ENCODE measurements at places on chromosomes 2 and 18.

GRCh38 chr2:33484042-33484621, 7.7 kb downstream of the RASGRP3 start:
- DNase-seq: no peak

GRCh38 chr2:96090196-96090926, 26.0 kb downstream of the ADRA2B start:
- DNase-seq: no peak

GRCh38 chr2:162149940-162150339, 2.1 kb downstream of the GCG start:
- DNase-seq: no peak

DNA sequence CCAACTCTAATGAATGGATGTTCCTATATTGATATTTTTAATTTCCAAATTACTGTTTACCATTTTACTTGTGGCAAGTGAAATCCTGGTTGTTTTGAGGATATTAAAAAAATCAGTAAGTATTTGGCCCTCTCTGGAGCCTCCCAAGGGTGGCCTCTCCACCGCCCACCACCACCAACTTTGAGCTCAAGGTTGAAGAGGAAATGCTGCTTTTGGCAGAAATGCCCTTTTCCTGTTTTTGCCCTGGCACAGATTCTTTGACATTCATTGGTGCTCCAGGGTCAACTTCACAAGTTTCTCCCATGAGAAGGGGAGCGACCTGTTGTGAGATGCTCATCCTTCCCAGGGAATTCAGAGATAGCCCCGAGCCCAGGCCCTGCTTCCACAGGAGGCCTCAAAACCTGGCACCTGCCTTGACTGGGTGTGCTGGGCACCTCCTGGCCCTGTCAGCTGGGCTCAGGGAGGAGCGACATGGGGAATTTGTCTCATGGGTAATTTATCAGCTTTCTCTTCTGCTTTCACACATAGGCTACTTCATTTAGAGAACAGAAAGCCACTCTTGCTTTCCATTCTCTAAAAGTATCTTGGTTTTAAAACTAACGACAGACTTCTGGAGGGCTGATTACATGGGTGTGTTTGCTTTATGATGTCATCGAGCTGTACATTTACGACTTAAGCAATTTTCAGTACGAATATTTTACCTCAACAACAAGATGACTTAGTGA, 6.9 kb downstream of the CD8A start:
- DNase-seq: no peak

DNA sequence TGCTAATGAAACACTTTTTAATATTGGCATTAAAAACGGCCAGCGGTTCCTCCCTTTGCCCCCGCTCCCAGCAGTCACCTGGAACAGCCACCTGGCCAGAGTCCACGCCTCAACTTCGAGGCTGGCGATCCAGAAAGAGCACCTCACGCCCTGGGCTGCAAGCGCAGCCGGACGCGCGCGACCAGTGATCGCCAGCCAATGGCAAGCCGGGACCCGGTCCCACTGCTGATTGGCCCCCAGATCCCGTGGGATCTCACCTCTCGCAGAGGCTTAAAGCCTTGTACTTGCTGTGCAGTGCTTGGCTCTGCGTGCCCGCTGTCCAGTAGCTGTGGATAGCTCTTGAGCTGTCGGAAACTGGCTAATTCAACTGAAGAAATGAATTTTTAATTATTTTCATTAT, 4.1 kb upstream of the RBM45 start:
- DNase-seq: no peak

DNA sequence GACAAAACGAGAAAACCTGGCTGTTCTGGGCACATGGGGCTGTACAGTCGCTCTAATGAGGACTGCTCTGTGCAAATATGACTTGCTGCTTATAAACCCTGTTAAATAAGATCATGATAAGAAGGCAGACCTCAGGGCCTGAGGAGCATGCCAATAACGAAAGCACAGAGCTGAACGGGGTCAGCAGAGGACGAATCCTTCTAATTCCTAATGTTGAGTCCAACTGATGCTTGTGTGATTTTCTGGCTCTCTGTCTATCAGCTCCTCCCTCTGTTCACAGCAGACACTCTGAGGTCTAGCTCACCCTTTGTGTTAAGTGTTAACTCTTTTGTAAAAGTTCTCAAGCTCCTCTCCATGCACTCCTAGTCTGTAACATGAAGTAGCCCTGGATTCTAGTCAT, 167.2 kb upstream of the REV1 start:
- DNase-seq: no peak

- DNase-seq: no peak
These were observed 11.9 kb downstream of the FIGN start for GRCh38 chr2:163723881-163724280.

GRCh38 chr2:139018252-139018651, 238.1 kb upstream of the NXPH2 start:
- no peak for DNase-seq

DNA sequence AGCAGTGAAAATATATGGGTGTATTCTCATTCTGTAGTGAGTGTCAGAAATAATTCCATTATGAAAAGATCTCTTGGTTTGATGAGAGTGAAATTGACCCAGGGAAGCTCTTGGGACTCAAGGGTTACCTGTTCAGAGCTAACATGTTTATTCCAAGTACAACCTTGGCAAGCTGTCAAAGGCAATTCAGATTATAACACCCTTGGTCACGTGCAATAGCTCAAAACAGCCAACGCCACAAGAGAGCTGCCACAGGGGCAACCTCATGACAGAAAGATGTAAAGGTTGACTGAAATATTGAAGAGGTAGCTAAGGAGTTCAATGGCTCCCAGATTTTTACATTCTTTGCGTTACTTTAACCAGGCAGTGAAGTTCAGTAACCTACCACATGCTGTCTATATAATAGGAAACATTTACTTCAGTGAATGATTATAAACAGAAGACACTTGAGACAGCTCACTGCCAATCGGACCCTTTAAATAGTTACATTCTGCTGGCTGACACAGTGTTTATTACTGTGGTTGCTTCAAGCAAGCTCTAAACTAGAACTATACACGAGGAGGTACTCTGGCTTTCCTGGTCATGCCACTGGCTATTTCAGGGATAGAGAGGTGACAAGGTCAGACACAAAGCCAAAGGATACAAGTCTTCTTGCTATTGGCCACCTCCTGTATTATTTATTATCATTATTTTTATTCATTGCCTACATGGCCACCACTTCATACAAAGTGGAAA, 187.3 kb downstream of the PID1 start:
- DNase-seq: no peak

- no peak for DNase-seq
These were observed 1133.6 kb upstream of the ZEB2 start for GRCh38 chr2:145653553-145653952.

- DNase-seq: no peak
These were observed 95.6 kb upstream of the PDE1A start for GRCh38 chr2:182522405-182522896.

DNA sequence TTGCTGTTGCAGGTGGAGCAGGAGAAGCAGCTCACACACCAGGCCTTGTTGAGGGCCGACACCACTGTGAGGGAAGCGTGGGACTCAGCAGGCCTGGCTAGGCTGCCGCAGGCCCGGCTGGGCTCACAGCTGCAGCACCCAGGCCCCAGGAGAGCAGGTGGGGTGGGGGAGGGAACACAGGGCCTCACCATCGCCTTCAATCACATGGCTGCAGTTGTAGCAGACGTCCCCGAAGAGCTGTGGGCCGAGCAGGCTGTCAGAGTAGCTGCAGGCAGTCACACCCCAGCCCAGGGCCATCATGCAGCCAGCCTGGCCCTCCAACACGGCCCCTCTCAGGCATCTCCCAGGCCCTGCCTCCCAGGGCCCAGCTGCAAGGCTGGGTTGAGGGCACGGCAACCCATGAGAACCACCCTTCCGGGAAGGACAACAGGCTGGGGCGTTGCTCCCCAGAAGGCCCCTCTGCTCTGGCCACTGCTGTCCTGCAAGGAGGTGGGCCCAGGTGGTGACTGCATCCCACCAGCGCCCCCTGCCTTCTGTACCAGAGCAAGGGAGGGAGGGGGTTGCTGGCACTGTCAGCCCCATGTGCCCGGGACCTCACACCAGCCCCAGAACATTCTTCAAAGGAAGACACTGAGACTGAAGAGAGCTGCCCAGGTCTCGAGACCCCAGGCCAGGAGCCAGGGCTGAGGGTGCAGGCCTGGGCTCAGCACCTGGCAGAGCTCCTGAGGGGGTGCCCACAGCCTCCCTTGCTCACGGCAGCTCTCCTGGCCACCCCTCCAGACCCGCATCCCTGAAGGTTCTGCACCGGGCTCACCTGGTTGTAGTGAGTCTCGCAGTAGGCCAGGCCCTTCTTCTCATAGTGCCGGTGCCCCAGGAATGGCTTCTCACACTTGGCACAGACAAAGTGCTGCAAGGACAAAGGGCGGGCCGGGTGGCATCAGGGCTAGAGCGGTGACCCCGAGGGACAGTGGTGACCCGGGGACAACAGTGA, 5.6 kb upstream of the GPR17 start:
- no peak for DNase-seq

DNA sequence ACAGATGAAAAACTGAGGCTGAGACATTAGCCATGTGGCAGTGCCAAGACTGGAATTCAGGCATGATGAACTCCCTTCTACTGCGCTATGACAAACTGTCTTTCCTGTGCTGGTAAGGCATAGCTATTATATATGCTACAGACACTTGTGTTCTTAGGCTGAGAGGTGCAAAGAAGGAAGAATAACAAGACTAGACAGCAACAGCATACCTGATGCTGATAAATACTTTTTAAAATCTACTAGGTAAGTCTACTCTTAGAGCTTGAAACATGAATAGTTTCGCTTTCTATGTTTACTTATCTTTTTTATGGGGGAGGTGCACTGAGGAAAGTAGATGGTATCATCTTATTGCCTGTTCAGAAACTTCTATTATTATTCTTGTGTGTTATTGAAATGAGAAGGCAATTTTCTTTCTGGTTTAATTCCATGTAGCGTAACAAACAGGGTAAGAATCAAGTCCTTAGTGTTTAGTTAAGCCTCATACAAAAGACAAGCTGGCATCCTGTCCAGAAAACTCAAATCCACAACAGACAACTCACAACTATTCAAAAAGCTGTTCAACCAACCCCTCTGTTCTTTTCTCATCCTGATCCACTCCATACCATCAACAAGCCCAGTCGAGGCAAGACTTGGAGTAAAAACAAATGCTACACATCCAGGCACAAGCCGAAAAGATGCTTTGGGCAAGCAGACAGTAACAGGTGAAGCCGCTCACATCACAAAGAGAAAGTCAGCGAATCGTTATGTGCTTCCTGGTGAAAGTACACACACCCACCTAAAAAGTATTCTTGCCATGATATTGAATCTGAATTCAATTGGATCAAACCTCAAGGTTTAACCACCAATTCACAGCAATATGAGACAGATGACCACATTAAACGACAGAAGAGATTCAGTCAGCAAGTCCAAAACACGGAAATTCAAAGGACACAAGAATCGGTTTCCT, 1.5 kb downstream of the TTC32 start:
- DNase-seq: no peak

GRCh38 chr2:25132299-25132635, 36.1 kb downstream of the POMC start:
- DNase-seq: no peak

DNA sequence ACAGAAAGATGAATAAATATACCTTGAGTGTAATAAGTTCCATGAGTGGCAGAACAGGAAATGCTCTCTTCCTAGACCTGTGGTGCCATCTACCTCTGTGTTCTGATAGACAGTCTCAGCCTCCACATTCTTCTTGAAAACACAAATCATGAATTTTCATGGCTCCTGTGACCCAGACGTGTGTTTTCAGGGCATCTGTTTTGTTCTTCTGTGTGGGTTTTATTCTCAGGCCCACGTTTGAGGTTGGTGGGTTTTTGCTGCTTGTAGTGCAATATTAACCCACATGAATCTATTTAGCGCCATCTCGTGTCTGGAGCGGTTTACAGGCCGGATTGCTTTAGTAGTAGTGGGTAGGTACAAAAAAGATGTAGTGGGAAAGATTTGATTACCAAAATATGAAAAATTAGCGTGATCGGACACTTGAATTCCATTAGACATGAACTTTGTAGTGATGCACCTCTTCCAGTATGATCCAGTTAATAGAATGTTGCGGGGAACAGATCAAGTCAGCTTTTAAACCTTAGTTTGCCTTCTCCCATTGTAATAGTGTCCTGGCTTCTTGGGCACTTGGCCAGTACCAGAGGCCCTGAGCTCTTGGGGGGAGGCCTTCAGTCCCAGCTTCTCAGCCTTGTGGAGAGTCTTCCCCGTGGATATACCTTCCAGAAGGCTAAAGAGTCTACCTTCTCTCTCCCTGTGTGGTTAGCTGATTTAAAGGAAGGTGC, 256.5 kb downstream of the TPGS2 start:
- DNase-seq: no peak

GRCh38 chr2:262117-262516, 1.7 kb downstream of the SH3YL1 start:
- DNase-seq: no peak

- DNase-seq: no peak
These were observed 79.3 kb downstream of the ACAA2 start for GRCh38 chr18:49733896-49734585.

GRCh38 chr2:55718165-55719008, 24.7 kb upstream of the PNPT1 start:
- no peak for DNase-seq

GRCh38 chr2:38380397-38381130, 3.5 kb upstream of the ATL2 start:
- DNase-seq: no peak

DNA sequence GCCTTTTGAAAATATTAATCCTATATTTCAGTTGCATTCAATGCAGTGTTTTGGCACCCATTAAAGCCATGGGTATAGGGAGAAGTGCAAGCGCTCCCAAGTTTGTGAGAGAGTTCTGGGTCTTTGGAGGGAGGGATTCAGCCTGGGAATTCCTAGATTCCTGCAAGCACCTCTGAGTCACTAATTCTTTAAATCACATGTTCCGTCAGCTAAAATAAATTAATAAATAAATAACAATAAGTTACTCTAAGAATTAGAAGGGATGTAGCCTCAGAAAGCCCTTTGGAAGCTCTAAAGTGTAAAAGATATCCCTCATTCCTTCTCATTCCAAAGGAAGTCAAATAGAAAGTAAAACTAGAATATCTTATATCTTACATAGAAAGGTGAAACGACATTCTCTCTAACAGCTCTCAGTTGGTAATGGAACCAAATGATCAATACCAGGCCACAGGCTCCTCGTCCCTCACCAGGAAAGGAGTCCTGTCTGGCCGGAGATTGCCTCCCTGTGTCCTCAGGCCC, 222.4 kb upstream of the RBBP8 start:
- no peak for DNase-seq

DNA sequence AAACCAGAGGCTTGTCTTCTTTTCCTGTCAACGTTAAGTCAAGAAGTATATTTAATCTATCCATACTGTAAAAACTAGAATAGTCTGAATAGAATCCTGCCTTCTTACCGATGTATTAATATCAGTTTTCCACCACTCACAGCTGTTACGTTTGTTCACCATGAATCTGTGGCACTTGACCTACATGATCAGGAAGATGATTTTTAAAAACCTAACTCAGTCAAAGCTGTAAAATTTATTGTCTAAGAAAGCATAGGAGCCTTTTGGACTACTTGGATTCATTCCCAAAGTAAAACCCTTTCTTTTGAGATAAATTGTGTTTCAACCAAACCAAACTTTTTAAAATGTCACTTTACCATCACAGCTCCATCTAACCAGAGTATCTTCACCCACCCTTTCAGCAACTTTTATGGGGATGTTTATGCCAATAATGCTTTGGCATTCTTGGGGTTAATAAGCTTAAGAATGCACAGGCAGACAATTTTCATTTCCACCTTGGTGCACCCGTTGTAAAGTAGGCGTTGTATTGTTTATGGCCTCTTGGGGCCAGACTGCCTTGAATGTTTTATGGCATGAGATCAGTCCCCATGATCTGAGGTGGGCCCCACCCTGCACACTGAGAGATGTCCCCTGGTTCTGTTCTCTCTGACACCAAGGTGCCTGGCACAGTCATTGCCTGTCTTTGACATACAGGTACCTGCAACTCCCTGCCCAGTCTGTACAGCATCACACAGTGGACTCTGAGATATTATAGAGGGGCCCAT, 176.2 kb upstream of the EPAS1 start:
- DNase-seq: no peak

Measured in stimulated activated CD4-positive, alpha-beta T cell treated with anti-CD3 and anti-CD28 coated beads, Interleukin-1b, Interleukin-23, amount 100 ng/mL, for 1 hour (primary cell).